ENCODE measurements at places on chromosomes 6 and 20. TPM values are rescaled to one million over a fixed set of nuclear protein-coding genes. Genes with fewer than 3 reads are reported as not detected.

VAPB gene
- 52.6 TPM for total RNA-seq

F13A1 gene
- total RNA-seq, result not detected

STMN3 gene
- 8.0 TPM for total RNA-seq

SENP6 gene
- total RNA-seq, result 34.7 TPM

NAPB gene
- total RNA-seq, result 3.6 TPM

DUSP22 gene
- total RNA-seq, result 12.9 TPM

PLAGL1 gene
- total RNA-seq, result 5.1 TPM

JARID2 gene
- total RNA-seq, result 9.7 TPM

ARFGEF3 gene
- total RNA-seq, result 0.63 TPM

OOEP gene
- total RNA-seq, result not detected

SESN1 gene
- total RNA-seq, result 11.3 TPM

GDAP1L1 gene
- total RNA-seq, result 0.07 TPM

ZNF311 gene
- total RNA-seq, result 0.16 TPM

TBC1D32 gene
- 0.88 TPM for total RNA-seq

CASS4 gene
- total RNA-seq, result 0.07 TPM

CALHM5 gene
- total RNA-seq, result 0.06 TPM

HRH3 gene
- not detected for total RNA-seq

PRR18 gene
- total RNA-seq, result 0.29 TPM

SLC17A4 gene
- total RNA-seq, result not detected

RSPH4A gene
- total RNA-seq, result 0.14 TPM

GJA10 gene
- not detected for total RNA-seq

ARMH2 gene
- total RNA-seq, result not detected

TSHZ2 gene
- total RNA-seq, result not detected

TBXT gene
- total RNA-seq, result not detected

SLCO4A1 gene
- 10.3 TPM for total RNA-seq

CPNE5 gene
- total RNA-seq, result 0.10 TPM

LGSN gene
- 1.9 TPM for total RNA-seq

HLA-DMB gene
- 1.4 TPM for total RNA-seq

LY6G6D gene
- not detected for total RNA-seq

WFDC10B gene
- total RNA-seq, result not detected

HIVEP2 gene
- 3.7 TPM for total RNA-seq

EIF2S2 gene
- total RNA-seq, result 91.5 TPM

All from A549 treated with dexamethasone at 1 μM for 4 hours (cell line).